GM12891 (cell line): ENCODE measurements at places on chromosomes 13 and 19.

GRCh38 chr13:64525687-64526086 is 2704.4 kb downstream of the PCDH9 start:
- DNase-seq = no peak

GRCh38 chr19:13554506-13555240 is 48.4 kb upstream of the CACNA1A start:
- DNase-seq = no peak

- DNase-seq = no peak
Observed at GRCh38 chr13:32048816-32049215, 17.2 kb downstream of the FRY start.

DNA sequence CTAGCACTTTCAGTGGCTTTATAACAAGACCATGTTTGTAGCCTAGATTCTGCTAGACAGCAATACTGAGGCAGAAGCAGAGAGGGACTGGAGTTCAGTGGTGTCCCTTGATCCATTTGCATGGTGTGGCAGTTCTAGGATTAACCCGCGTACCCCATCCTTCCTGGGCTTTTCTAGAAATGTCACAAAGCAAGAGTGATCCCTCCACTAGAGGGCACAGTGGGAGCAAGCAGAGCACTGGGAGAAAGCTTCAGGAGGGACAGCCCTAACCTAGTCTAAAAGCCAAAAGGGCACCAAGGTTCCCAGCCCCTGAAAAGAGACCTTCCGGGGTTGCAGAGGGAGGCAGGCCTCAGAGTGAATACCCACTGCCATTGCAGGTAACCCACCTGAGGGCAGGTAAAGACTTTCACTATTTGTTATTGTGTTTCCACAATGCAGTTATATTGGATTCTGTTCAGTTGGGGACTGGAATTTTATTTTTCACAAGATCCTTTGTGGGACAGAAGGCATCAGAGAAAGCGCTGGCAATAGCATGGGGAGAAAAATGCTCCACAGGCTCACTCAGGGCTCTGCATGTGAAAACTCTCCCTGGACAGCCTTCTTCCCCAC is 170.6 kb downstream of the FLT1 start:
- peak; percentile 52 for DNase-seq

GRCh38 chr19:11530432-11530831 is 1.5 kb upstream of the ECSIT start:
- no peak for DNase-seq

GRCh38 chr13:33108620-33109019 is 92.4 kb downstream of the KL start:
- DNase-seq = no peak

DNA sequence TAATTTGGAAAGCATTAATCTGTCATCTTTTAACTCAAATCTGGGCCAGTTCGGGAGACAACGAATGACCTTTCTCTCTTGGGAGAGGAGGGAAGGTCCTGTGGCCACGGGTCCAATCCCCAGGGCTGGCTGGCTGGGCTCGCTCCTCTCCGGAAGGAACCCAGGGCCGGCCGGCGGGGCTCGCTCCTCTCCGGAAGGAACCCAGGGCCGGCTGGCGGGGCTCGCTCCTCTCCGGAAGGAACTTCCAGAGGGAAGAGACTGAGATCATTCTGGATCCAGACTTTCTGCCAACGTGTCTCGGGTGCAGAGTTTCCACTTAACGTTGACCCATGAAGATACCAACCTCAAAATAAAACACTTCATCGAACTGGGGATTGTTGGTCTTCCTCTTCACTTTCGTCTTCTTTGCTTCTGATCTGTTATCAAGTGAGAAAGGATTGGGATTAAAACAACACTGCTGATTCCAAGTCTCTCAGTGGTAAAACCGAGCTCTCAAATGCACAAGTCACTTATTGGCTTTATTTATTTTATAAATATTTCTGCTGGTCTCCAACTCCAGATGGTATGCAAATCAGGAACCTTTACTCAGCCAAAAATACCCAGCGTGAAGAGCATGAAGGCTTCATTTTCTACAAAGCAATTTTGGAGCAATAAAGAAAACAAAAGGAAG is 53.3 kb upstream of the C13orf46 start:
- DNase-seq = no peak

DNA sequence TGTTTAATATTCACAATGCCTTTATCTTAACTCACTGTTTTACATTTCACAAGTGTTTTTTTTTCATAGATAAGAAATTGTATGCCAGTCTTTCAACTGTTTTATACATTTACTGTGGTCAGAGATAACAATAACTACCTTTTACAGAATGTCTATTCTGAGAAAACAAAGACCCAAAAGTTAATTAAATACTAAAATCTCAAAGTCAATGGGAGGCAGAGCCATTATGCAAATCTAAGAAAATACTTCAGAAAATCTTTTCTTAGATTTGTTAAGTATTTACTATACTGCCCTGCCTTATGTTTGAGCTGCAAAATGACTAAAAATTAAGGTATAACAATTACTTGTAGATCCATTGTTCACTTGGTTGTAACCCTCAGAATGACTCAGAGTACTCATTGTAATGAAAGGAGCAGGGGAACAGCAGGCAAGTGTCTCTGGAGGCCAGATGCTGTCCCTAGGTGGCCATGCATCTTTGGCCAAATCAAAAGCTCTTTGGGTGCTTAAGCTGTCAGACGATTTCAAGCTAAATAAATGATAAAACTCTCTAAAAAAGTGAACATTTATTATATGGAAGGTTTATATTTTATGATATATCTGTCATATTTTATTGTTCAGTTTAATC is 770.1 kb upstream of the PCDH20 start:
- no peak for DNase-seq

DNA sequence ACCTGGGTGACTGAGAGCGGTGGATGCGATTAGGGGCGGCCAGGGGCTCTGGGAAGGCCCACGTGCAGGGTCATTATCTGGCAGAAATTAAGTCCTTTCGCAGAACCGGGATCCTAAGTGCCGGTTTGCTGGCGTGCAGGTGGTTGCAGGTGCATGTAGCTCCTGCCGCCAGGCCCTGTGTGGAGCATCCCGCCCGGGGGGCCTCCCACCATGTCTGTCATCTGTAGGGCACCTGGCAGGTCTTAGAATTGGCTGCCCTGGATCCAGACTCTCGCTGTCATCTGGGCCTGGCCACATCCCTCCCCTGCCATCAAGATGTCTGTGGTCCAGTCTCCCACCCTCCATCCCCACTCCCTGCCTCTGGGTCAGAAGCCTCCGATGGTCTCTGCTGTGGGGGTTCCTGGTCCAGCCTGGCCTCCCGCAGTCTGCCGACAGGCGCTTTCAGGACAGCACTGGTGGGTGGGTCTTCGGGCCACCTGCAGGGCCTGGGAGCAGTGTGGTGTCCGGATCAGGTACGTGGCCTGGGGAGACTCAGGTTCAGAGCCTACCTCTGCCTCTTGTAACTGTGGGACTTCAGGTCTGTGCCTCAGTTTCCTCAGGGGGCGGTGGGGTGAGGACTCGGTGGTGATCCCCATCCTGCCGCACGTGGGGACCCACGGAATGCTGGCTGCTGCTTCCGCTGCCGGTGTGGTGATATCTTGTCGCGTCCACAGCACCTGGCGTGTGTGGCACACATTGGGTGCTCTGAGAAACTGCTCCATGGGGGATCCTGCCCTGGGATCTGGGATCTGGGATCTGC is 5.4 kb downstream of the GNA11 start:
- DNase-seq = no peak

DNA sequence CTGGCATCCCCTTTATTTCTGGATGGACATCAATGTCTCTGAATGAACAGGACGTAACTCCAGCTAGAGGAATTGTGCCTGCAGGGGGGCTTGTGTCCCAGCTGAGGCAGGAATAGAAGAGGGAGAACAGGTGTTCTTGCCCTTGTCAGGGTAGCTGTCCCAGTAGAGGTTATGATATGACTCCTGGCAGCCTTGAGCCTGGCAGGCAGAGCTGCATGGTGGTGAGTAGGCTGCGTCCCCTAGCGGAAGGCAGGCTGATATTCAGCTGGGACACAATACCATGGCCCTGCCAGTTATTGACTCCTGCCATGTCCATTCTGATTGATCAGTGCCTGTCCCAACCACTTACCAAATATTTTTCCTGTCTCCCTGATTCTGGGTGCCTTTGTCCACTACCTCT is 197.2 kb downstream of the RAP2A start:
- DNase-seq = no peak
